GF-D8 (cell line): ENCODE measurements at places on chromosomes 4 and X.

- no peak for DNase-seq
These were observed at the start of gene USP46 for GRCh38 chr4:52659001-52659721. Gene USP46, minus strand, starts transcription at chr4:52659301. Its CDS starts 151 bp downstream, at chr4:52659150.

- DNase-seq, result no peak
These were observed 1.8 kb downstream of the PRSS12 start for GRCh38 chr4:118350961-118351360.

GRCh38 chrX:108250654-108251579 lies 159.3 kb downstream of the ATG4A start:
- no peak for DNase-seq

GRCh38 chrX:110245011-110245410 lies 72.9 kb downstream of the AMMECR1 start:
- no peak for DNase-seq

- DNase-seq, result no peak
These were observed 19.3 kb upstream of the RASL11B start for GRCh38 chr4:52842792-52843191.

GRCh38 chr4:164442180-164442579 lies 311.8 kb upstream of the SMIM31 start:
- no peak for DNase-seq

DNA sequence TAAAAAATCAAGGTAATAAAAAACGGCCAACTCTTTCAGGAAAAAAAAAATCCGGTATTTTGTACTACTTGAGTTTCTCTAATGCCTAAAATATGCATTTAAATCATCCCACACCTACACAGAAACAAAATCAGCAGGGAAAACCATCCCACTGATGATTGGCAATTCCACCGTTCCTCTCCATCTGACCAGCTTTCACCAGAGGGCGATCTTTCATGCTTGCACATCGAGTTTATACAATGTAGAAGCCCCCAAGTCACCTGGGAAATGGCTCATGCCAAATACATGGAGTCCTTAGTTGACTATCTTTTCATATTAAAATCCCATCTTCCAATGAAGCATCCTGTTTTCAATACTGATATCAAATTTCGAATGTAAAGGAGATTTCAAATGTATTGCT lies 69.2 kb downstream of the PTCHD1 start:
- no peak for DNase-seq

DNA sequence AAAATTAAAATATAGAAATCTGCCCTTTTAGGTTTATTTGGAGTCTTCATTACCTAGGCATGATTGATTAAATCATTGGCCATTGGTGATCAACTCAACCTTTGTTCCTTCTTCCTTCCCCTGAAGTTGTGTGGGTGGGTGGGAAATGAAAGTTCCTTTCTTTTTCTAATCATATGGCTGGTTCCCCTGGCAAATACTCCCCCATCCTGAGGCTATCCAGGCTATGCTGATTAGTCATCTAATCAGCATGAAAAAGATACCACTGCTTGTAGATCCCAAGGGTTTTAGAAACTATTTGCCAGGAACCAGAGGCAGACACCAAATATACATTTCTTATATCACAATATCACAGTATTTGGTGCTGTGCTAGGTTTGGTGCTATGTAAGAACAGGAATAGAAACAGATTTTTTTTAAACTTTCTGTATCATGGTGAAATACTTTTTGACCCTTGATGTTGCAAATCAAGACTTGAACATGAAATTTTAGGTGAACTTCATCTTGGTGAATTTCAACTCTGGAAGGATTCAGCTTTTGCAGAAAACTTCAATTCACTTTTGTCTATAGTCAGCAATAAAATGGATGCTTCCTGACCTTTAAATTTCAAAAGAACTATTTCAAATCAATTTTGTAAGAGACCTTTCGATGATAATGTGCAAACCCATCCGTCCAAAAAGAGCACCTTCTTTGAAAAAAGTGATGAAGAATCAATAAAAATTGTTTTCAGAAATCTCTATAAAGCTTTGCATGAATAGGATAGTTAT lies 71.1 kb downstream of the CCSER1 start:
- DNase-seq, result no peak

GRCh38 chr4:6118201-6118600 lies 82.1 kb downstream of the JAKMIP1 start:
- no peak for DNase-seq

DNA sequence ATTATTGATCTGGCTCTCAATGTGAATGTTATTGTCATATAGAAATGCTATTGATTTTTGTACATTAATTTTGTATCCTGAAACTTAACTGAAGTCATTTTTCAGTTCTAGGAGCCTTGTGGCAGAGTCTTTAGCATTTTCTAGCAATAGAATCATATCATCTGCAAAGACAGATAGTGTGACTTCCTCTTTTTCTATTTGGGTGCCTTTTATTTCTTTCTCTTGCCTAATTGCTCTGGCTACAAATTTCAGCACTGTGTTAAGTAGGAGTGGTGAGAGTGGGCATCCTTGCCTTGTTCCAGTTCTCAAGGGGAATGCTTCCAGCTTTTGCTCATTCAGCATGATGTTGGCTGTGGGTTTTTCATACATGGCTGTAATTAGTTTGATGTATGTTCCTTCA lies 102.7 kb downstream of the SH3BGRL start:
- DNase-seq, result peak; percentile 11

DNA sequence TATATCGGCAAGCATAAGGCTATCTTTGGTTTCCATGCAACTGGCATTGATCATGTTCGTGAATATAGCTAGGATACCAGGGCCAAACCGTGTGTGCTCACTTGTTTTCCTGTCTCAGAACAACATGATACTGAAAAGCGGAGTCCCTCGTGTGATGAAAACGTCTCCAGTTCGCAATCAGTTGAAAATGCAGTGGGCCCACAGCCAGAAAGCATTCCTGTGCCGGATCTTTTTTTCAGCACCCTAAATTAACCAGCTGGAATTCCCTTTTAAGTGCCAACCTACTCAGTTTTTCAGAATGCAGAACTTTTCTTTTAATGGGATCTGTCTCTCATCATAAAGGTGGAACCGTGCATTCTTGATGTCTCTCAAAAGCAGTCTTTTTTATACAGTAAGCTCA lies 130.8 kb upstream of the FRG1 start:
- no peak for DNase-seq

GRCh38 chr4:171117457-171117856 lies 695.7 kb upstream of the GALNTL6 start:
- no peak for DNase-seq

GRCh38 chr4:168248176-168248710 lies 70.3 kb downstream of the DDX60 start:
- no peak for DNase-seq

- DNase-seq, result no peak
These were observed 82.8 kb downstream of the PHOX2B start for GRCh38 chr4:41665636-41666207.

DNA sequence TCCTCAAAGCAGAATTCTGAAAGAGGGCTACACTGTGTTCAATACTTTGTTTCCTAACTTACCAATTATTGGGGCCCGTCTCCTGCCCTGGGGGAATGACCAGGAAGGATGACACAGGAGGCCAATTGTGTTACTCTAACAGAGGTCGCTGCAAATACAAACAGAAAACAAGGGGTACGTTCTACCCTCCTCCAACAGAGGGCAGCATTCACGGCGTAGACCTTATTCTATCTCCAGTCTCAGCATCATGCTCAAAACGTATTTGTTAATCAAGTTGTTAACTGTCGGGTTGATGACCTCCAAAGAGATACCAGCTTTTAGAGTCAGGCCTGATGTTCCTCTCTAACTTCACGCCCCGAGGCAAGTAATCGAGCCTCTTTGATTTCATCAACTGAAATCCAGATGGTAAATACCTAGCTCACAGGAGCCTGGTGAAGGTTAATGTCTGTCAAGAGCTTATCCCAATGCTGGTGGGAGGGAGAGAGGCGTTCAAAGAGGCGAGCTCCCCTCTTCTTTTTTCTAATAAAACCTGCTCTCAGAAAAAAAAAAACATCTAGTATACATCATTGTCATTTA lies 181.0 kb upstream of the KCNIP4 start:
- no peak for DNase-seq

GRCh38 chr4:81651243-81651899 lies 179.7 kb upstream of the RASGEF1B start:
- DNase-seq, result no peak

GRCh38 chr4:71231129-71232055 lies 107.4 kb upstream of the SLC4A4 start:
- DNase-seq, result no peak

DNA sequence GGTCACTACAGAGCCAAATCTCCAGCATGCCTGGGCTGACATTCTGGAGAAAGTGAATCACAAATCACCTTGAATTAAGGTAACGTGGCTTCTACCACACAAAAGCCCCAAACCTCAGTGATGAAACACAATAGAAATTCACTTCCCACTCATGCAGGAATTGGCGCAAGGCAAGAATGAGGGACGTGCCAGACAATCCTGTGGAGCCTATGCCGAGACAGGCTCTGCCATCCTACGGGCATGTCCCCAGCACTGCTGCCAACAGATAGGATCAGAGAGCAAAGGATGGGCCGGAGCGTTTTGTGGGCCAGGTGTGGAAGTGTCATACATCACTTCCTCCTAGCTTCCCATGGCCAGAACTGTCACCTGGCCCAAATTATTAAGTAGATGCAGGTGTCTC lies 118.0 kb downstream of the IRF2 start:
- no peak for DNase-seq

DNA sequence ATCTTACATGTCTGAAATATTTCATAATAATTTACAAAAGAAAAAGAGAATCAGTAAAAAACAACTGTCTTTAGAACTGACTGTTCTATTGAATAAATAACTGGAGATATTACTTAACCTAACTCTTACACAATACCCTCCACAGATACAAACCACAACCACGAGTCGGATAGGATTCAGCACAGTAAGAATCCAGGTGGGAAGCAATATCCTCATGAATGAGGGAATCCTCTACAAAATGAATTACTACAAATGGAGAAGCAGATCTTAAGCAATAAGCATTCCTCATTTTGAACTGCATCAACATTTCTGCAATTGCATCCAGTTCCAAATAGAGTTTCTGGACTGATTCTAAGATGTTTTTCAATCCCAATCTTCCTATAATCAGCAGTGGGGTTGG lies 227.1 kb downstream of the SH2D1A start:
- DNase-seq, result no peak

GRCh38 chrX:6325437-6325836 lies 96.8 kb upstream of the NLGN4X start:
- no peak for DNase-seq

DNA sequence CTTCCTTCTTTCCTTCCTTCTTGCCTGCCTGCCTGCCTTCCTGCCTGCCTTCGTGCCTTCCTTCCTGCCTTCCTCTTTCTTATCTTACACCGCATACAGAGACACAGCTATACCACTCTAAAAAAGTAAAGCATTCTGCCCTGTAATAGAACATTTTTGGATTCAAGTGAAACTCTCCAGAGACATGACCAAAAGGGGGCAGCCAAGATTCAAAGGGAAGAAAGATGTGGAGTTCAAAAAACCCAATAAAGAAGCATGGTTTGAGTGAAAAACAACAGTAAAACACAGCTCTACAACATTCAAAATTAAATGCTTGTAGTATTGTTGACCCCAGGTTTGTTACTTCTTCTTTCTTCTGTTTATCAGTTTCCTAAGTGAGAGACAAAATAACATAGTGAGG lies 914.9 kb upstream of the PCDH7 start:
- DNase-seq, result no peak

DNA sequence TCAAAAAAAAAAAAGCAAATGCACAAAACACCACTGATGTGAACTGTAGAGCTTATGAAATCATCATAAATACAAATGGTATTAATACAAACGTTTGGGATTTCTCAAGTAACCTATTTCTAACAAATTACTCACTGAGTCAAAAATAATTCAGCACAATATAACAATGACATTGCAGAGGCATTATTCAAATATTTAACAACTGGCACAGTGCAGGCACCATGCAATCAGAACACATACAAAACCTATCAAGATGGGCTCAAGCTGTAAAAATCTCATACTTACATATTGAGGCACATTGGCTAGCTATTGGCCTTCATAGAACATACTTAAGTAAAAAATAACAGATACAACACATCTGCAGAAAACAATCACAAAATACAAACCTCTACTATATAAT lies 81.1 kb downstream of the LRBA start:
- no peak for DNase-seq

DNA sequence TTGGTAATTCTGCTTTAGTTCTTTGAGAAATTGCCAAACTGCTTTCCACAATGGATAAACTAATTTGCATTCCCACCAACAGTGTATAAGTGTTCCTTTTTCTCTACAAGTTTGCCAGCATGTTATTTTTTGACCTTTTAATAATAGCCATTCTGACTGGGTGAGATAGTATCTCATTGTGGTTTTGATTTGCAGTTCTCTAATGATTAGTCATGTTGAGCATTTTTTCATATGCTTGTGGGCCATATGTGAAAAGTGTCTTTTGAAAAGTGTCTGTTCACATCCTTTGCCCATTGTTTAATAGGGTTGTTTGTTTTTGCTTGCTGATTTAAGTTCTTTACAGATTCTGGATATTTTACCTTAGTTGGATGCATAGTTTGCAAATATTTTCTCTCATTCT lies 25.9 kb downstream of the ENPEP start:
- no peak for DNase-seq

DNA sequence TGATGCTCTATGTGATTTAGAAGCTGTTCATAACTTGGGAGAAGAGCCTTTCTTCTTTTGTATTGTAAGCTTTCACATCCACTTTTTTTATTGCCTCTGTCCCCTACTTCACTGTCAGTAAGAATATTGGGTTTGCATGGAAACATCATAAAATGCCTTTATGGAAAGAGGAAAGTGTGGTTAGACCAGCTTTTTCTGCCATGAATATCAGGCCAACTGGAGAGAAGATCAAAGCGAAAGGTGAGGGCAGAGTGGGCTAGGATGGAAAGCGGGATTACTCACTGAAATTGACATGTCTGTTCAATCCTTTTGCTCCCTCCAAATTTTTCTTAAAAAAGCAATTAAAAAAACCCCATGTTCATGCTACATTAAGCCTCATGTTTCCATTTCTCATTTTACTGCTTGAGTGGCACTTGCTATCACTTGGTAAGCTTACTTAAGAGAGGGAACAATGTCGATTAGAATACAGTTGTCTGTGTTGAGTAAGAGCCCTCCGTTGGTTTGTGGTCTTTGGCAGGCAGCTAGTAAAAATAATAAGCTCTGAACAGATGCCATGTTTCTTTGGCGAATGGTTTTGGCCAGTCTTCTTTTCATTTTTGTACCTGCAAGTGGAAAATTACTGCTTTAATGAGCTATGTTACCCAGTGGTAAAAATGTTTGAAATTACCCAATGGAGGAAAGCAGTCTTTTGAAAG lies 35.9 kb downstream of the SUPT20HL1 start:
- peak; percentile 40 for DNase-seq

DNA sequence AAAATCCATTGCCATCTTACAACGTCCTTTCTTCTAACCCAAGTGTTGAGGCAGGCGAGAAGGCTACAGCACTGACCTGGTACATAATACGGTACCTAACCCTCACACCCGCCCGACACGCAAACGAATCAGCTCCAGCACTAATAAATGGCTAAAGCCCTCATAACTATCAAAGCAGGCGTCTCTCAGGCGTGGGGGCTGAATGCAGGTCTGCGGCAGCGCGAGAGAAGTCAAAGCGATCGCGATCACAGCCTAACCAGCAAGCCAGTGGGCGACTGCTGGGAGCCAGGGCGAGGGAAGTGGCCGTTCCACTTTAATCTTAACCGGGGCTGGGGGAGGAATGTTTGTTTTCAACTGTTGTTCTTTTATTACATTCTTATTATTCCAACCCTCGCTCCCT lies 1.5 kb downstream of the CDX4 start:
- DNase-seq, result no peak

- no peak for DNase-seq
These were observed at the start of gene PLXNA3 for GRCh38 chrX:154458116-154458953. Gene PLXNA3, plus strand, starts transcription at chrX:154458281. Its CDS starts 1,903 bp downstream, at chrX:154460184.
